GM10248 (cell line): ENCODE measurements at places on chromosomes 2 and 18.

GRCh38 chr2:161780881-161781280 is 156.7 kb downstream of the SLC4A10 start:
- no peak for DNase-seq

GRCh38 chr2:206023183-206023582 is 62.8 kb downstream of the INO80D start:
- DNase-seq, result no peak

GRCh38 chr2:3604991-3605961 is 10.4 kb downstream of the COLEC11 start:
- DNase-seq, result peak; percentile 73

GRCh38 chr2:197235711-197236110 is 74.9 kb downstream of the ANKRD44 start:
- DNase-seq, result no peak

DNA sequence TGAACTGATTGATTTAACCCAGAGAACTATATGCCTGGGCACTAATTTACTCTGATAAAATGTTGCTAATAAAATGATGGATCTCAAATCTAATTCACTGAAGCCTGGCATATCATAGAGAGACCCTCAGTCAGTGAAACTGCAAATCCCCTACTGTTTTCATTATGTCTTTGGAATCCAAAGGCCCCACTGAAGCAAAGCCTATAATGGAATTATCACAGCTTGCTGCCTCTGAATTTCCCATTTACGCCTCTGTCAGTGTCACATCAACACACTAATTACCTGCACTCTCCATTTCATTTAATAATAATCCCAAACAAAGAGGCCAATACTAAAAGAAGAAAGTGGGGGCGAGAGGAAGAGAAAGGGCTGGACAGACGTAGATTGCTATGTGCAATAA is 470.9 kb downstream of the MBD2 start:
- no peak for DNase-seq

GRCh38 chr2:155815851-155816250 is 516.7 kb downstream of the NR4A2 start:
- DNase-seq, result peak; percentile 15

GRCh38 chr2:96503637-96504243 is 1.4 kb downstream of the NEURL3 start:
- no peak for DNase-seq

- no peak for DNase-seq
Observed at GRCh38 chr2:187550857-187551256, 3.4 kb downstream of the TFPI start.

- DNase-seq, result no peak
Observed at GRCh38 chr18:58727776-58728500, 56.7 kb downstream of the MALT1 start.

DNA sequence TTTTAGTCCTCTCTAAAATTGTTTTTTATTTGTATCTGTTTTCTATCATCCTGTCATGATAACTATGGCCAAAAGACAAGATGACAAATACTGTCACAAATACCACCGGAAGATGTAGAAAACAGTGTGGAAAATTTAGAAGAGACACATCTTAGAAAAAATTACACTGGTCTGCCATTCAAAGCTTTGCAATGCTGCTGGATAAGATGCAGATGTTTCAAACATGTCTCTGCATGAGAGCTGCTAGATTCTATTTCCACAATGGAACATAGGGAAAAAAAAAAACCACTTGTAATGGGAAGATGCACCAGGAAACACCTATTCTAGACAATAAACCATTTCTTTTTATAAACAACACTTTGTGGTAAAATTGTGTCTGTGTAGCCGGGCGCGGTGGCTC is 5.8 kb upstream of the TAF1B start:
- no peak for DNase-seq

- DNase-seq, result no peak
Observed at GRCh38 chr2:206983161-206983859, 44.0 kb downstream of the CPO start.

DNA sequence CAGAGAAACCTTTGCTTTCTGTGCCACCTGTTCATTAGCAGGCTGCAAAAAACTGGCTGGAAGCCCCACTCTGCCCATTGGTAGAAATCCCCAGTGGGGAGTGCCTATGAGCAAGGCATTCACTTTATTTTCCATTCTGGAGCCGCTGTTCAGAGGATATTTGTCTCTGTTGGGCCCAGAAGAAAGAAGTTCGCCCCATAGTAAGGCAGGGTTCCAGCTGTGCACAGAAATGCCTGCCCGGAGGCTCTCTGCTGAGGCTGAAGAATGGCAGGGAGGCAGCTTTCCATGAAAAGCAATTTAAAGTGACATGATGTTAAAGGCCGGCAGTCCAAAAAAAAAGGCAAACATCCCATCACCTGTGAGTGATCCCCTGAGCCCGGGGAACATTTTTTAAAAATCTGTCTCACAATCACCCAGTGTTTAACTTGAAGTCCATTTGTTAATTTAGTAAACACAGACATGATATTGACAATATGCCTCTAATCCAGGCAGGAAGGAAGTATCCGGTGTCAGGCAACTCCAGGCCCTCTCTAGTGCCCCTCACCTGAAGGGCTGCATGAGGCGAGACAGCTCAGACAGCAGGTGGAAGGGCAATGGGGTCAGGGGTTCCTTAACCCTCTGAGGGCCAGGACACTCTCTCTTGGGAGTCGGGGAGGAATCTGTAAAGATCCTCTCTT is 265.1 kb upstream of the SIX2 start:
- DNase-seq, result no peak

- no peak for DNase-seq
Observed at GRCh38 chr18:46464926-46465655, 191.9 kb downstream of the LOXHD1 start.

- DNase-seq, result no peak
Observed at GRCh38 chr18:5998166-5998881, 103.0 kb upstream of the TMEM200C start.

GRCh38 chr2:104758199-104758620 is 95.7 kb upstream of the POU3F3 start:
- DNase-seq, result no peak

GRCh38 chr2:206218156-206218555 is 56.3 kb upstream of the ZDBF2 start:
- DNase-seq, result no peak

DNA sequence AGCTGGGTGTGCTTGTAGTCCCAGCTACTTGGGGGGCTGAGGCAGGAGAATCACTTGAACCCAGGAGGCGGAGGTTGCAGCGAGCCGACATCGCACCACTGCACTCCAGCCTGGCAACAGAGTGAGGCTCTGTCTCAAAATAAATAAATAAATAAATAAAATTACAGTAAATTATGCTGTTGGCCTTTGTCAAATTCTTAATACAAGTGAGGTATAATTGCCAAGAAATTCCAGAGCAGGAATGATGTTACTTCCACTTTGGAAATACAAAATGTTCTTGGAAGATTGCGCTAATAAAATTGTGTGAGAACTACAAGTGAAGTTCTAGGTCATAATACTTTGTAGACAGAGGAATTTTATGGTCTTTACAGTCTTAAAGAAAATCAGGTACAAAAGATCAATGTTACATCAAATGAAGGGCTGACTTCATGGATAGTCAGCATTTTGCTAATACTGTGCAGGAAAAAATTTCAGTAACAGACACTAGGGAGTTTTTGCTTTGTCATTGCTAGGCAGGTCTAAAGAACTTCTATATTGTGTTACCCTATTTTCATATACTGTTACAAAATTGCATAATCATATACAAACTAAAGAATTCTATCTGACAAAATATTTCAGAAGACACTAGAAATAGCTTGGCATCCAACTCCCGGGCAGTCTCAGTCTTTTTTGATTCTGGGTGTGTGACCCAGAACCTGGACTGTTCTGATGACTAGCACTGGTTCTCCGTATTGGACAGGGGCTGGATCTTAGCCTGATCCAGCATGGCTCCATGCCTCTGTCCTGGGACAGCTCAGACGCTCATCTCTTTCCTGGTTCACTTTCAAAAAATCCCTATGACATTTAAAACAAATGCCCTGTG is 76.0 kb upstream of the STK17B start:
- DNase-seq, result no peak

DNA sequence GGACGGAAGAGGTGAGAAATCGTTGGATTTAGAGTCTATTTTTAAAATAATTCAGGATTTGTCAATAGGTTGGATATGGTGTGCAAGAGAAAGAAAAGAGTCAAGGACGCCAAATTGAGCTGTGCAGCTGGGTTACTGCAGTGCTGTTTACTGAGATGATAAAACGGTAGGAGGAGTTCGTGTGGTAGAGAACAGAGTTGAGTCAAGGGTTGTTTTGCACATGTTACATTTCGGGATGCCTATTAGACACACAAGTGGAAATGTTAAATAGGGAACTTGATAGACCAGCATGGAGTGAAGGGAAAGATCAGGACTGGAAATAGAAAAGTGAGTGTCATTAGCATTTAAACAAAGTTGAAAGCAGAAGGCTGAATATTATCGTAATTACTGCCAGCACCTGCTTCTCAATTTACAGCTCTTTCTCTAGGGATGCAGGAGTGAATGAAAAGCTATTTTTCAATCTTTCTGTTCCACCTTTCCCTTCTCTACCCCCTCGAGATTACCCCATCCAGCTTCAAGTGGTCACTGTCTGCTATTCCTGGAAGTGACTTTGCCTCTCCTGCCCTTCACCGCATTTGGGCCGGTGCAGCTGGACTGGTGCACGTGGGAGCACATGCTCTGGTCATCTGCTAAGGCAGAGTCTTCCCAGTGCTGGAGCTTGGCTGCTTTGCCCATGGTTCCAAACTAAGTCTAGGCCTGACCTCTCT is 30.3 kb downstream of the GPR75 start:
- no peak for DNase-seq

DNA sequence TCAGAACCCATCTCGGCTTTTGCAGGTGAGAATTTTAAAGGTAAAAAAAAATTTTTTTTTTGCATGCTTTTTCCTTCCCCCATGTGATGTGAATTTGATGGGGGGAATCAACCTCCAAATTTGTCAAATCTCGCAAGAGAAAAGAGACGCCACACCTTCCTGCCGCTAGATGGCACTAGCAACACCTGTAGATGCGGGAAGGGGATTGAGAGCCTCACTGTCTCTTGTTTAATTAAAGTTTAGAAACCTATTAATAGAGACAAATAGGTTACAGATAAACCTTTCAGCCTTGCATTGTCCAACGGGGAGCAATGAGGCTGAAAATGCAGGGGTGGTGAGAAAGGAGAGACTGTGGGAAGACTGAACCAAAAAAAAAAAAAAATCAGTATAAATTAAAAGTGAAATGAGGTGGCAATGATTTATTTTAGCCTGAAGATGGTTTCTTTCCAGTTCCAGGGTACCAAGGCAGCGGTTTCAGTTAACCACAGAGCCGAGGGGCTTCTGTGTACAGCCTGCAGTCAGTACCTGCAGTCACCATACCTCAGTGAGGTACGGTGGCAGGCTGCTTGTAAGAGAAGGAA is 84.6 kb downstream of the NRP2 start:
- peak; percentile 62 for DNase-seq

GRCh38 chr2:127584047-127584446 is 48.6 kb downstream of the MYO7B start:
- no peak for DNase-seq

GRCh38 chr18:78728784-78729467 is 250.7 kb upstream of the SALL3 start:
- DNase-seq, result no peak

DNA sequence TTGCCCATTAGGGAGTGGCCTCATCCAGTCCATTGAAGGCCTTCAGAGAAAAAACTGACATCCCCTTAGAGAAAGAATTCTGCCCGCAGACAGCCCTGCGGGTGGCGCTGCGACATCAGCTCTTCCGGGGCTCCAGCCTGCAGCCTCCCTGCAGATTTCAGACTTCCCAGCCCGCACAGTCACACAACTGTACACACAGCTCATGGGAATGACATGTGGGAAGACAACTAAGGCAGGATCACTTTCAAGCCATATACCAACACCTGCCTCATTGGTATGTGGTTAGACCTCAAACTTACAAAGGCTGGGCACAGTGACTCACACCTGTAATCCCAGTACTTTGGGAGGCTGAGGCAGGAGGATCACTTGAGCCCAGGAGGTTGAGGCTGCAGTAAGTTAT is 24.8 kb upstream of the TUBB6 start:
- no peak for DNase-seq

DNA sequence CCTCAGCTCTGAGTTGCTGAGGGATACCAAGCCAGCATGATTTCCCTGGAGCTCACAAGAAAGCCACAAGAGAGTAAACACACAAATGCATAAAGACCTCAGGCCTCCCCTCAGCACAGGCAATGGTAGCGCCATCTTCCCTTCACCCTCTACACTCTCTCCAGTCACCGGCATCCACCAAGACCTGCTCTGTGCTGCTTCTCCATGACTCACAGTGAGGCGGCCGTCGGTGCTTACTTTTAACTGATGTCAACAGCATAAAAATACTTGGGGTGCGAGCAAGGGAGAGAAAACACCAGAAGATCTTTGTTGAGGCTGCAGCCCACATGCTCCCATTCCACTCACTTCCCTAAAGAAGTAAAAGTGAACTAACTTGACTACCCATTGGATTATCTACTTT is 46.7 kb downstream of the L3MBTL4 start:
- no peak for DNase-seq

- no peak for DNase-seq
Observed at GRCh38 chr2:144479138-144479537, 40.8 kb downstream of the ZEB2 start.

- no peak for DNase-seq
Observed at GRCh38 chr18:47422524-47422923, 171.1 kb upstream of the SKOR2 start.

- DNase-seq, result no peak
Observed at GRCh38 chr2:19255481-19255880, 102.9 kb downstream of the OSR1 start.

- DNase-seq, result no peak
Observed at GRCh38 chr18:52370841-52371240, 30.8 kb downstream of the DCC start.

- DNase-seq, result no peak
Observed at GRCh38 chr2:152961351-152961750, 242.9 kb downstream of the ARL6IP6 start.

DNA sequence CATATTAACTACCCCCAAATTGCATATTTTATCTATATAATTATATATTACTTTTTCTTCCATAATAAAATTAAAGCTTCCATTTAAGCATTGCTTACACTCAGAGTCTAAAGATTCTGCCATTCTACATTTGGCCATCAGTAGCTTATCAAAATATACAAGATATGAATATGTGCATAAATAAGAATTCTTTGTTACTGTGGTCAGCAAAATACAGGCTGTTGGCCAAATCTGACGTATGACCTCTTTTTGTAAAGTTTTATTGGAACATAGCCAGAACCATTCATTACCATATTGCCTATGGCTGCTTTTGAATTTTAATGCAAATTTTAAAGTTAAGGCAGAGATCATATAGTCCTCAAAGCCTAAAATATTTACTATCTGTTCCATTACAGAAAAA is 643.9 kb upstream of the VRK2 start:
- DNase-seq, result no peak

- no peak for DNase-seq
Observed at GRCh38 chr2:133457861-133458260, 110.4 kb downstream of the NCKAP5 start.

- no peak for DNase-seq
Observed at GRCh38 chr2:198316852-198317396, 512.5 kb downstream of the PLCL1 start.

- DNase-seq, result no peak
Observed at GRCh38 chr2:28164280-28164801, 228.3 kb upstream of the FOSL2 start.

- DNase-seq, result no peak
Observed at GRCh38 chr2:190927301-190927700, 46.7 kb downstream of the GLS start.
